ENCODE measurements at places on chromosomes 4 and X. TPM values are rescaled to one million over a fixed set of nuclear protein-coding genes. Genes with fewer than 3 reads are reported as not detected.

DMP1 gene
- not detected for polyA plus RNA-seq

DNA sequence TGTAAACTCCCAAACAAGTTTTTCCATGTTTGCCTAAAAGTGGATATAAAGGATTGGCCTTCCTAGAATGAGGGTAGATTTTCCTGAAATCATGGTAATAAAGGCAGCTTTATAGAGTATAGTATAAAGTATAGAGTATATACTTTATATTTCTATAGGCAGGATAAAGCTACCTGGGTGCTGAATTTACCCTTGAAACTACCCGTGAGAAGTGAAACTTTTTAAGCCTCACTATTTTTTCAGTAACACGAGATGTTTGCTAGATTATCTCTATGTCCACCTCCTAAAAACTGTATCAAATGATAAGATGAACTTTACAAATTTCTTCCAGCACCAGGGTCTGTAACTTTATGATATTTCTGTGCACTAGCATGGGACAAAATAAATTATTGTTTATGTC, 340.0 kb upstream of the GALNTL6 start:
- H3K36me3 ChIP-seq: no peaks in the 10 kb centered on the region
- no peak for DNase-seq
- no peaks in the 10 kb centered on the region for H3K27me3 ChIP-seq
- H3K27ac ChIP-seq: no peak overlapping the region

- DNase-seq: no peak
- no peaks in the 10 kb centered on the region for H3K4me1 ChIP-seq
- H3K27ac ChIP-seq: no peak overlapping the region
Measured at GRCh38 chr4:3783693-3784306, 17.6 kb downstream of the ADRA2C start.

DNA sequence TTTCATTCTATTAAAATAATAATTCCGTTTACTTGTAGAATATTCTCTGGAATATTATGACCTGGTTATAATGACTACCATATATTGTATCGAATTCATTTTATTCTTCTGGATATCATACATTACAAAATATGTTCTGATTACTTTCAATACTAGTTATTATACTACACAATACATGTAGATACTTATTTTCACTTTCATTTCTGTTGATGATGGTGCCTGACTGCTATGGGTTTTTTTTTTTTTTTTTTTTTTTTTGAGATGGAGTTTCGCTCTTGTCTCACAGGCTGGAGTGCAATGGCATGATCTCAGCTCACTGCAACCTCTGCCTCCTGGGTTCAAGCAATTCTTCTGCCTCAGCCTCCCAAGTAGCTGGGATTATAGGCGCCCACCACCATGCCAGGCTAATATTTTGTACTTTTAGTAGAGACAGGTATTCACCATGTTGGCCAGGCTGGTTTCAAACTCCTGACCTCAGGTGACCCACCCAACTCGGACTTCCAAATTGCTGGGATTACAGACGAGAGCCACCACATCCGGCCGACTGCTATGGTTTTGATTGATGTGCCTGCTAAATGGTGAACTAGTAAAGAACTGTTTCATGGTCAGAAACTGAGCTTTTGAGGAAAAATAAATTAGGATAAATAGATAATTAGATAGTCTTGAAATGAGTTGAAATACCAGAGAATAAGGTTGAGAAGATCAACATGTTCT, 39.5 kb downstream of the PCDH10 start:
- H3K27ac ChIP-seq: no peak overlapping the region
- DNase-seq: no peak
- H3K27me3 ChIP-seq: no peaks in the 10 kb centered on the region
- no peaks in the 10 kb centered on the region for H3K36me3 ChIP-seq
- H3K4me1 ChIP-seq: no peaks in the 10 kb centered on the region
